Activated T-helper 9 cell treated with anti-CD3 and anti-CD28 coated beads, Interleukin-2, amount 50 U/mL, for 16 hours (primary cell): ENCODE measurements at places on chromosomes 11 and 22.

- DNase-seq = no peak
Observed at GRCh38 chr11:110772863-110773262, 60.6 kb upstream of the ARHGAP20 start.

- no peak for DNase-seq
Observed at GRCh38 chr22:49300241-49300640, 527.4 kb downstream of the BRD1 start.

GRCh38 chr11:67581469-67581868 is 2.1 kb upstream of the GSTP1 start:
- no peak for DNase-seq

DNA sequence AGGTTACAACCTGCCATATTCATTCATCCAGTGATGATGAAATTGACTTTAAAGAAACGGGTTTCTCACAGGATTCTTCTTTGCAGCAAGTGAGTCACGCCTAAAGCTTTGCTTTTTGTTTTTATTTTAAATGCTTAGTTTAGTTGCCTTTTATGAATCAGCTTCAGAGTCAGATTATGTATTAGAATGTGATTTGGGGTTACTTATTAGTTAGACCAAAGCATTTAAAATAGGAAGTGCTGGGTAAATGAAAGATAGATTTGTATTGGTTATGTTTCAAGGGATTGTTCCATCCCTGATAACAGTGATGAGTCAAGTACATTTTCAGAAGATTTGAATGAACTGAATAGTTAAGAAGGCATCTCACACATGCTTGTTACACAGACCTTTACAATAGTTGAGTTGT is 101.3 kb upstream of the GAL start:
- DNase-seq = no peak

- no peak for DNase-seq
Observed at GRCh38 chr11:97544431-97544830, 1154.6 kb downstream of the JRKL start.

DNA sequence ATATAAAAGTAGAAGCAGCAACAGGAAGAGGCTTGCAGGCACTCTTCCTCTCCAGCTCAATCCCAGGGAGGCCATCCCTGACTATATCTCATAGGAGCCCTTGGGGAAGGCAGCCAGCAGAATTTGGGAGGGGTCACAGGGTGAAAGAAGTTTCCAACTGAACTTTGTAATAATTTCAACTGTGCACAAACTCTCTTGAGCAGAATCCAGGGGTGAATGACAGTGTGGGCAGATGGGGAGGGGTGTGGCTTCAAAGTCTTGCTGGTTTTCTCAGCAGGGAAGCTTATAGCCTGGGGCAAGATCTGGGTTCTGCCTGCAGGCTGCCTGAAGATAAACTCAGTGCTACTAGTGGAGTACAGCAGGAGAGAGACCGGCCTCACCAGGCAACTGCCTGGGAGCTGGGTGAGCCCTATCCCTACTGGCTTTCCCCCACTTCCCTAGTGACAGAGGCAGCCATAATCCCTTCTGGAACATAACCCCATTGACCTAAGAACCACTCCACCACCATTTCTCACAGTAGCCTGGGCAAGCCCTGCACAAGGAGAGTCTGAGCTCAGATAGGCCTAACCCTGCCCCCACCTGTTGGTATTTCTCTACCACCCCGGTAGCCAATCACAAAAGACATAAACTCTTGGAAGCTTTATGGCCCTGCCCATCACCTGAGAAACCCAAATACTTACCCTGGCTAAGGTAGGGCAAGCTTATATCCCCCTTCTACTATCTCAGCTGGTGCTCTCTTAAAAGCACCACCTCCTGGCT is 17.8 kb upstream of the TTC12 start:
- DNase-seq = no peak
